ENCODE measurements at places on chromosomes 7 and 10.

DNA sequence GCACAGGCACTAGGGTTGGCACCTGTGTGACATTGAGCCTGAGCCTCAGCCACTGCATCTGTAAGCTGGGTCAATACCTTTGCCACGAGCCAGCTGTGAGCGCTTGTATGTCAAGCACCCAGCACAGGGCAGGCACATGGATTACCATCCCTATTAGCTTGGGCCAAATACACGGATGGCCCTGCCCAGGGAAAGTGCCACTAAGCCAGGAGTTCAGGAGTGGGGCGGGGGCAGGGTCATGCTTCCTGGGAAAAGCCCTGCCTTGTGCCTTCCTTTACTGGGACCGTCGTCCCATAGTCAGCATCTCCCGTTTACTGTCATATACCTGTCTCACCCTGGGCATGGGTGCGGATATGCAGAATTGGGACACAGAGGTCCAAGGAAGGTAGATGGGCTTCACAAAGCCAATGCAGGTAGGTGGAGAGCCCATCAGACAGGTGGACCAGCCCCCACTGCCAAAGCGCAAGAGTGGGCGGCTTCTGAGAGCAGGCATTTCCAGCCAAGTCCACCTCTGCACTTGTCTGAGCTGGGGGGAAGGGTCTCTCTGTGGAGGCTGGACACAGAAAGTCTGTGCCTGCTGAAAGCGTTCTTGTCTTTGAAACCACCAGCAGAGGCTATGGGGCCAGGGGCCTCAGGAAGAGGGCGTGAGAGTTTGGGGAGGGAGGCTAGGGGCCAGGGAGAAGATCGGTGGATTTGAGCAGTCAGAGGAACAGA lies 72.6 kb downstream of the VWA2 start:
- DNase-seq: no peak

GRCh38 chr7:67387851-67388250 lies 391.2 kb downstream of the TYW1 start:
- no peak for DNase-seq

- no peak for DNase-seq
Observed at GRCh38 chr7:81672872-81673271, 97.0 kb downstream of the HGF start.

- DNase-seq: no peak
Observed at GRCh38 chr7:14851610-14852009, 50.9 kb downstream of the DGKB start.

DNA sequence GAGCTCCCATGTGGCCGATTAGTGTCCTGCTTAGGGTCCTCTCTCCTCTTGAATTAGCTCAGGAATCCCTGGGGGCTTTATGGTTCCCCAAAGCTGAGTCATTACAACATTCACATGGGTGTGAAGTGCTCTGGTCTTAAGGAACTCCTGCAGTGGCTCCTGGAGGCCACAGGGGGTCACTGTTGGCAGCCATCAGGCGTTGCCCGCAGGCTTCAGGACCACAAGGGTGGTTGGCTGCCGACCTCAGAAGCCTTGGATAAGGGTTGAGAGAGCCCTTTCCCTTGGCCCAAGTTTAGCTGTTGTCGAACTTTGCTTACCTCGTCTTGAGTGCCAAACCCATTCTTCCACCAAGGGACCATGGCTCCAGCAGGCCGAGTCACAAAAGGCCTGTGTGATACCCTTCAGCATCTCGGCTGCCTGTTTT lies 61.7 kb downstream of the SH2D4B start:
- peak; percentile 28 for DNase-seq

DNA sequence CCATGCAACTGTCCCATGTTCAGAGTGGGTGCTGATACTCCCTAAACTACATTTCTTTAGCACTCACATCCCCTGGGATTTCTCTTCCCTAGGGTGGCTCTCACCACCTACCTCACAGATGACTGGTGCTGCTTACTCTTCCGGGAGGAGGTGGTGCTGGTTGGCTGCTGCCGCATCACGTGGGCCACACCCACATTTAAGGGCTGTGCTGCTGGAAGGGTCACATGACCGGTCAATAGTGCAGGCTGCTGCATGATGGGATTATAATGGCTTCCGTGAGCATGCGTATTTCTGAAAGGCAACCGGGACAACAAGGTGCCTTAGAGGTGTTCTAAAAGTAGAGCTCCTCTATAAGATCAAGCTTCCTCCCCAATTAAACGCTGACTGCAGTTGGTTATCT lies 76.8 kb downstream of the CLEC2L start:
- no peak for DNase-seq

DNA sequence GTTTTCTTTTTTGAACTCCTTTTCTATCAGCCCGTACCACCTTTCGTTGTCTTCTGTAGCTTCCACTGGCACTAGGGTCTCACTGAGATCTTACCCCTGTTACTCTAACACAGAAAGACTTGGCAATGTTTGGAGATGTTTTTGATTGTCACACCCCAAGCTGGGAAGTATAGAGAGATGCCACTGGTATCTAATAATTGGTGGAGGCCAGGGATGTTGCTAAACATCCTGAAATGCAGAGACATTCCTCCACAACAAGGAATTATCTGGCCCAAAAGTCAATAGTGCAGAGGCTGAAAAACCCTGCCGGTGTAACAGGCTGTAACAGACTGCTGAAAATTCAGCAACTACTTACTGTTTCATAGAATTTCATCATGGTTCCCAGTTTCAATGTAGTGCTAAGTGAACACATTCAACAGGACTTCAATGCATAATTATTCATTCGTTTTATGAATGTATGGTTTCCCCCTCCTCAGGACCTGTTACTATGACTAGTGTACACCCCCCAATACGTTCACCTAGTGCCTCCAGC lies 115.9 kb downstream of the TRIM24 start:
- DNase-seq: no peak

DNA sequence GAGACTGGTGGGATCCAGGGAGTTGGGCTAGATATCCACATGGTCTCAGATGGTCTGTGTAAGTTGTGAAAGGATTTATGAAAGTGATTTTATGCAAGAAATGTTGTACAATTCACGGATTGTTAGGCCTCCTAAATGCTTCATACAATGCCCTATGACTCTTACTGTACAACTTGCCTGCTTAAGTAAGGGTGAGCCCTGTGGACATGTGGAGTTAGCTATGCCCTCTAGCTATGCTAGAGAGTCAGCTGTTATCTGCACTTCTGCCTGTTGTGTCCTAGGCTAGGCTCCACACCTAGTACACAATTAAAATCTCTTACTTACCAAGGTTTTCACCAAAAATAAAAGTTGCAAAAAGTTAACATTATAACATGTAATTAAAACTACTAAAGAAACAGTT lies 1.7 kb upstream of the CFAP43 start:
- no peak for DNase-seq

DNA sequence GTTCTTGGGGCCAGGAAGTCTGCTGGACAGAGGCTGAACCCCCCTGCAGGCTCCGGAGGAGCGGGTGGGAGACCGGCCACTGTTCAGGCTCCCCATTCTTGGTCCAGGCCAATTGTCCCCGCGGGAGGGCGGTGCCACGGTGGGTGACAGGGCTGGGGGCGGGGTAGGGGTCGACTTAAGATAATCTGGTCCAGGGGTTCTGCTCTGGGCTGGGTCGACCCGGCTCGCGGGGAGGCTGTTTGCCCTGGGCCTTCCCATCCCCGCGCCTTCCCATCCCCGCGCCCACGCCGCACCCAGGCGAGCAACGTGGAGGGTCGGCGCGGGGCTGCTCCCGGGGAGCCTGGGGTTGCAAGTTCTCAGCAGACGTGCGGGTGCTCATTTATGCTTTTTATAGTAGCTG lies 7.3 kb upstream of the GLRX3 start:
- DNase-seq: no peak

- no peak for DNase-seq
Observed at GRCh38 chr10:62149621-62150020, 119.0 kb downstream of the RTKN2 start.

- DNase-seq: no peak
Observed at GRCh38 chr10:30540276-30540675, 89.3 kb downstream of the LYZL2 start.

DNA sequence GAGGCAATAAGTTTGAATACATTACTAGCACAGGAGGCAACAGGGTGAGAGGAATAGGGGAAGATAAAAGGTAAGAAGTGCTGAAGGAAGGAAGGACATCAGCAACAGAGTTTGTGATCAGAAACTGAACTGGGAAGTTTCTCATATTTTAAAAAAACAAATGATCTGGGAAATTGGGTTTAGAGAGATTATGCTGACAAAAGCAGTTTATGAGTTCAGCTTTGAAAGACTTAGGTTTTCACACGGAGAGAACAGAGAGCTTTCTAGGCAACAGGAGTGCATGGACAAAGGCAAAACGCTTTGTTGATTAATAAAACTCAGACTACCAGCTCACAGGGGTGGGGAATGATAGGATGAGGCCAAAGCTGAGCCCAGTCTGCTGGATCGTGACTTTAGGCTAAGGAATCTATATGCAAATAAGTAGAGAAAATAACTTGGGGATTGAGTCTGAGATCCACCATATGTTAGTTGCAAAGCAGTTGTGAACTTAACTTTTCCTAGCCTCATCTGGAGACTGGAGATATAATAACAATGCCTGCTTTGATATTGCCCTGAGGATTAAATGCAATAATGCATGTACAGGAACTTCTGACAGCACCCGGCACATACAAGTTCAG lies 4.2 kb downstream of the OSBPL3 start:
- DNase-seq: no peak

DNA sequence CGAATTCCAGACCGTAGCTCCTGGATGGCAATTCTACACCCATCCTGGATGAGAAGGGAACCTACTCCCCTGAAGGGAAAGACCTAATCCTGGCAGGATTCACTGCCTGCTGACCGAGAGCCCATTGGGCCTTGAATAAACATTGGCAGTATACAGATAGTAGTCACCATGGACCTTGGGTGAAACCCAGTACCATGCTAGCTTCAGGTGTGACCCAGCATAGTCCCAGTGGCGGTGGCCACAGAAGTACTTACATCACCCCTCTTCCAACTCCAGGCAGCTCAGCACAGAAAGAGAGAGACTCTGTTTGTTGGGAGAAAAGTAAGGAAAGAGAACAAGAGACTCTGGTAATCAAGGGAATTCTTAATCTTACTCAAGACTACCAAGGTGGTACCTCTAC lies 97.2 kb upstream of the SLC13A1 start:
- no peak for DNase-seq

- no peak for DNase-seq
Observed at GRCh38 chr7:94921911-94922310, 14.5 kb downstream of the PPP1R9A start.

DNA sequence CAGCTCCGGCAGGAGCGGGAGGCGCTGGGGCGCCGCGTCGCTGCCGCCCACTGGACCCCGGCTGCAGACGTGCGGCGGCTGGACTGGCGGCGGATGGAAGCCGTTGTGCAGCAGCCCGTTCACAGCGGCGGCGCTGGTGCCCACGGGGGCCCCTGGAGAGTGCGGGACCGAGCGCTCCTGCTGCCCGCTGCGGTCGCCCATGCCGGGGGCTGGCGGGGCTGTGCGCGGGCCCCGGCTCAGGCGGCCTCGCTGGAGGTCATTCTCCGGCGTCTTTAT lies 413 bp downstream of the PANK1 start:
- no peak for DNase-seq

All from CD4-positive, alpha-beta T cell treated with Interleukin-21 for 1 hour (primary cell).